NCI-H446 (cell line): ENCODE measurements at places on chromosomes 1 and 21.

GRCh38 chr1:246722720-246723119 lies 1.5 kb upstream of the SCCPDH start:
- no peak for DNase-seq

DNA sequence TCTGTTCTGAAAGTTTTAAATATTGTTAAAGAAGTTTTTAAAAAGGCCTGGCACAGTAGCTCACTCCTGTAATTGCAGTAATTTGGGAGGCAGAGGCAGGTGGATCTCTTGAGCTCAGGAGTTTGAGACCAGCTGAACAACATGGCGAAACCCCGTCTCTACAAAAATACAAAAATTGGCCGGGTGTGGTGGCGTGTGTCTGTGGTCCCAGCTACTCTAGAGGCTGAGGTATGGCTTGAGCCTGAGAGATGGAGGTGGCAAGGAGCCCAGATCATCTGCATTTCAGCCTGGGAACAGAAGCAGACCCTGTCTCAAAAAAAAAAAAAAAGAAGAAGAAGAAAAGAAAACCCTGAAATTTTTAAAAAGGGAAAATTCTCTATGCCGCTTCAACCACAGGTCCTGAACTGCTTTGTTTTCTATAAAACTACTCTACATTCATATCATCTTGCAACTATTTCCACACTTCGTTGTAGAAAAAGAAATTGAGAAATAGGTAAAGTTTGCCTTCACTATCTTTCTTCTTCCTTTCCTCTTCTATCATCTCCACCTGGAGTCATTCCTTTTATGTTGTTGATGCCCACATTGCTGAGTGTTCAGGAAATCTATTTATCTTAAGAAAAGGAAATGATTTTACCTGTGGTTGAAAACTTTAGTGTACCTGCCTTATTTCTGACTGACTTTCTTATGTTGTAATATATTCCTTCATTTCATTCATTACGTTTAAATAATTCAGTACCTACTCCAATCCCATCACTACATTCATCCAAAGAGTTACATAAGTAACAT lies 1.7 kb downstream of the ATP6V1G3 start:
- peak; percentile 46 for DNase-seq

GRCh38 chr1:211699059-211699458 lies 23.6 kb upstream of the NEK2 start:
- DNase-seq, result no peak

DNA sequence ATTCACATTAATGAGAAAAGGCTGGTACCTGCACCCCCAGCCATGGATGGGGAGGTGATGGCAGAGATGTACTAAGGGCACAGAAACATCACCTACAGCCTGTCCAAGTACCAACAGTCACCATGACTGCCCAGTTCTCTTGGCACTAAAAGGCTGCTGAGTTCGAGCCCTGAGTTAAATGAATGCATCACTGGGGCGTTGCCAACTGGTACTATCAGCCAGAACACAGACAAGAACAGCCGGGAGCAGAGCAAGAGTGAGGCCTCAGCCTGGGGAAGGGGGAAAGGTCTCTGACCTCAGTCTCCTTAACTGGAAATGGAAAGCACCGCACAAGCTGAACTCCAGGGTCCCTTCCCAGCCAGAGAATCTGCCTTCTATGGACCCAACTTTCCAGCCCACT lies 60.5 kb downstream of the GLIS1 start:
- peak; percentile 36 for DNase-seq

DNA sequence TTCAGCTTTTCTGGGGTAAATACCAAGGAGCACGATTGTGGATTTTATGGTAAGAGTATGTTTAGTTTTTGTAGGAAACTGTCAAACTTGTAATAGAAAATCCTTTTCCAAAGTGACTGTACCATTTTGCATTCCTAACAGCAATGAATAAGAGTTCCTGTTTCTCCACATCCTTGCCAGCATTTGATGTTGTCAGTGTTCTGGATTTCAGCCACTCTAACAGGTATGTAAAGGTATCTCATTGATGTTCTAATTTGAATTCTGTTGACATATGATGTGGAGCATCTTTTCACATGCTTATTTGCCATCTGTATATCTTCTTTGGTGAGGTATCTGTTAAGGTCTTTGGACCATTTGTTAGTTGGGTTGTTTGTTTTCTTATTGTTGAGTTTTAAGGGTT lies 50.3 kb upstream of the RGS2 start:
- no peak for DNase-seq

DNA sequence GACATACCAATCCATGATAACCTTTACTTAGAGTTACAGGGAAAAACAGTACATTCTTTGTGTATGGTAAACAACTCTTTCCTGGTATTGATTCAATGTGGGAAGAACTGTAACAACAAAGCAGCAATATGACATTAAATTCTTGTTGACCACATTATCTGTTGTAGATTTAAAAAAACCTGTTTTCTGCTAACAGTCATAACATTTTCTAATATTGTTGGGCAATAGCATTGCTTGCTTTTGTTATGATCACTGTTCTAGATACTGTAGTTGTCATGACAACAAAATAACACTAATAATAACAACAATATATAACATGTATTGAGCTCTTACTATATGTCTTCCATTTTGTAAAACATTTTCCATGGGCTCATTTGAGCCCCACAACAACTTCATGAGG lies 54.2 kb downstream of the PDE4B start:
- DNase-seq, result no peak

DNA sequence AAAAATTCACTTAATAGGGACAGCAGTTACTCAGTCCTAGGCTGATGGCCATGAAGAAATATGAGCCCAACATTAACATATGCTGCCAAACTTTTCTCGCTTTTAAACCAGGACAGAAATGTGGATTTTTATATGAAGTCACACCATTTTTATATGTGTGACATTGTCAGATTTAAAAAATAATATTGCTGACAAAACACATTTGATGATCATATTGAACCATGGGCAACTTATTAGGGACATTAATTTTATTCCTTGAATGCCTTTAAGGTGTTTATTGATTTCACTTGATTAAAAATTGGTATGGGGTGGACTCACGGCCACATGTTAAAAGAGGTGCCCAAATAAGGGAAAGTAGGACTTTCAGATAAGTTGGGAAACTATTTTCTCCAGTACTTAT lies 58.6 kb downstream of the RPRD2 start:
- DNase-seq, result no peak

GRCh38 chr1:12113433-12114339 lies 50.6 kb downstream of the TNFRSF8 start:
- DNase-seq, result no peak

DNA sequence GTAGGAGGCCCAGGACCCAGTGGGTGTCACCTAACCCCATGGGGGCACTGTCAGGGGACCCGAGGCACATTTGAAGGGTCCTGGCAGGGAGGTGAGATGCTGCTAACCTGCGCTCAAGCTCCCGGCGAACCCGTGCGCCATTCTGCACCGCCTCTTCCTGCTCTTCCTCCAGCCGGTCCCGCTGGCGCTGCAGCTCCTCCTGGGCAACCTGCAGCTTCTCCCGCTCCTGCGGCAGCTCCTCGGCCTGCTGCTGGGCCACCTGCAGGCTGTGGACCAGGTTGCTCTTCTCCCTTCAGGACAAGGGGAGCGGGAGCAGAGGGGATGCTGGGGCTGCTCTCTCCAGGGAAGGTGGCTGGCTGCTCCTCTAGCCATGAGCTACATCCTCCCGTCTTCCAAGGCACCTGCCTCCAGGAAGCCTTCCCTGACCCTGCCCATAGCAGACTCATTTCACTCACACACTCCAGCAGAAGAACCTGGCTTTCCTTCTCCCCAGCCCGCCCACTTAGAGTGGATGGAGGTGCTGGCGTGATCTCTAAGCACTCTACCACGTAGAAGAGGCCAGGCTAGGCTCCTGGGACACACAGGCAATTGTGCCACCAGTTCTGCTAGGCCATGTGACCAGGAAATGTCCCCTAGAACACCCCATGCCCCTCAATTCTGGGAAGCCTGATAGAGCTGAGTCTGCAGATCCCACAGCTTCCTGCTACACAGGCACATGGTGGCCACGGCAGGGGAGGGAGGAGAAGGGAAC lies 15.2 kb upstream of the NBPF1 start:
- DNase-seq, result no peak

DNA sequence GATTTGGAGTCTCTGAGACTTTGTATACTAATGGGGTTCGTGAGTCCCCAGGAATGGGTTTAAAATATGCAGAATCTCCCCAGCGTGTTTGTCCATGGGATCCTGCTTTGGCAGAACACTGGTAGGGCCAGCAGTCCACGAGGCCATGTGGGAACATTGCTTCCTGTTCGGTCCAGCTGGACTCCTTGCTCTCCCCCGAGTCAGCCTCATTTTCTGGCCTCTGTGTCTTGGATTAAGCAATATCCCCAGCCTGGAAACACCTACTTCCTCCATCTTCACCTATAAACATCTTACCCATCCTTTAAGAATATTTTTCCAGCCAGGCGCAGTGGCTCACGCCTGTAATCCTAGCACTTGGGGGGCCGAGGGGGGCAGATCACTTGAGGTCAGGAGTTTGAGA lies 142.4 kb downstream of the NAV1 start:
- DNase-seq, result no peak

- no peak for DNase-seq
Measured at GRCh38 chr1:58000116-58000515, 546.4 kb downstream of the OMA1 start.

- no peak for DNase-seq
Measured at GRCh38 chr1:17516303-17517214, 22.9 kb upstream of the ARHGEF10L start.

DNA sequence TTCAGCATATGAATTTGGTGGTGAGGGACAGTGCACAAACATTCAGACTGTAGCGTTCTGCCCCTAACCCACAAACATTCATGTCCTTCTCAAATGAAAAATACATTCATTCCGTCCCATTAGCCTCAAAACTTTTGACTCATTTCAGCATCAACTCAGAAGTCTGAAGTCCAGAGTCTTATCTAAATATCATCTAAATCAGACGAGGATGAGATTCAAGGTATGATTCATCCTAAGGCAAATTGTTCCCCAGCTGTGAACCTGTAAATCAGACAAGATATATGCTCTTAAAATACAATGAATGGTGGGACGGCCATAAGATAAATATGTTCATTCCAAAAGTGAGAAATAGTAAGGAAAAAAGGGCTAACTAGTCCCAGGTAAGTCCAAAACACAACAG lies 1195.6 kb upstream of the ADGRL4 start:
- DNase-seq, result no peak

- DNase-seq, result no peak
Measured at GRCh38 chr1:109959632-109959973, 25.0 kb upstream of the AHCYL1 start.

- no peak for DNase-seq
Measured at GRCh38 chr1:209409780-209410179, 173.7 kb upstream of the CAMK1G start.

DNA sequence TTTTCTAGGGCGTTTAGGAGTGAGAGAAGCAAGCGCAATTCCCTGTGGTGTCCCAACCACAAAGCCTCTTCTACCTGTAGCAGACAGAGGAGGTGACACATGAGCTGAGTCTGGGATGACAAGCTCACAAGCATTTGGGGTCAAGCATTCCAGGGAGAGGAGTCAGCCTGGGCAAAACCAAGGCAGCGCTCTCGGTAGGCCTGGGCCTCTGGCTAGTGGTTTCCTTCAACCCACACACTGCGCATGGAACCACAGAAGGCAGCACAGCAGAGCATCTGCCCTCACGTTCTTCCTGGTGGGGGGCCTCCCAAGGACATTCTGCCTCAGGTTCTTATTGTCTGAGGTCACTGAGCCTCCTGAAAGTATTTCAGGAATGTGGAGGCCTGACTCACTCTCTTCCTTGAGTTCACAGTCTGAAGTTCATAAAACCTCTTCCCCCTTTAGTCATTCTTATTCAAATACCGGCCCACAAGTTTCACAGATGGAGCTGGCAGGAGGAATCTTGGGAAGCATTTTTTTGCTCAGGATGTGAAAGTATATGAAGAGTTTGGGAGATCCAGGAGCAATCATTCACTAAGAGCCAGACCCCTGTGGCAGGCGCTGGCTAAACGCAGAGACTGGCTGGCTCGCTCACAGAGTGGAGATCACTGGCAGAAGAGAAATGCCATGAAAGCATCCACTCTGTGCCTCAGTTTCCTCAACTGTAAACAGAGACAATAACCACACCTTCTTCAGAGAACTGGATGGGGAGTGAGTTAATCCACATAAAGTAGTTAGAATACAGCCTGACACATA lies 26.8 kb downstream of the CCN1 start:
- no peak for DNase-seq

- no peak for DNase-seq
Measured at GRCh38 chr1:94686882-94687281, 133.3 kb upstream of the SLC44A3 start.

DNA sequence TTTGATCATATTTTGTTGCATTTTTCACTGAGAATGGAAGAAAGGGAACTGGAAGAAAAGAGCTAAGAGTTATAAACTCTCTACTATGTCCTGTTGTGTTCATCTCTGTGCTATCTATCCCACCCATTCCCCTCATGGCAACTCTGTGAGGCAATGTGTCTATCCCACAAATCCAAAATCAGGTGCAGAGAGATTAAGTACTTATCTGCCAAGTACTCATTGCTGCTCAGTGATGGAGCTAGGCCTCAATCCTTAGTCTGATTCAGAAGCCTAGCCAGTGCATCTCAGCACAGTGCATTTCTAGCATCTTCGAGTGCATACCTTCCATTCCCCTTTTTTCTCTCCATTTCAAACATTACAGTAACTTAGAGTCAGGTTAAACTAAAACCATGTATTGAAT lies 270.6 kb downstream of the TPR start:
- DNase-seq, result no peak

DNA sequence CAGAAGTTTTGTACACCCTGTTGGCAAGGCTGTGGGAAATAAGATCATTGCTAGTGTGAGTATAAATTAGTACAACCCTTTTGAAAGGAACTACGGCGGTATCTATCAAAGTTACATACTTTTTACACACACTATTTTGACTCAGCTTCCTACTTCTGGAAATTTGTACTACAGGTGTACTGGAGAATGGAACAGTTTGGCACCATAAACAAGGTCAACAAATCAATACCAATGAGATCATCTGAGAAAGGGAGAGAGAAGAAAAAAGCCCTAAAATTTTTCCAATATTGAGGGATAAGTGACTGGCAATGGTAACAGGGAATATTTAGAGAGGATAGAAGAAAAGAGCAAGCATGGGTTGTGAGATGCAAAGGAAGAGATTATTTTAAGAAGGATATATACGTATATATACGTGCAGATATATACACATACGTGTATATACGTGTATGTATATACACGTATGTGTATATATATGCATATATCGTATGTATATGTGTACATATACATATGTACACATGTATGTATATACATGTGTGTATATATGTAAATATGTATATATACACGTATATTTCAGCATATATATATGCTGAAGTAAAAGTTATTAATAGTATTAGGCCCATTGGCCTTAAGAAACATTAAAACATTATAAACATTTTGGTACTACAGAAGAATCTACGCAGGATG lies 27.6 kb downstream of the KLHL20 start:
- no peak for DNase-seq

- no peak for DNase-seq
Measured at GRCh38 chr1:50454911-50455310, 31.7 kb upstream of the DMRTA2 start.

- no peak for DNase-seq
Measured at GRCh38 chr1:227728892-227729143, 6.3 kb downstream of the JMJD4 start.
